ENCODE measurements at places on chromosomes 1 and 21.

GRCh38 chr1:98371764-98372163 is 289.8 kb upstream of the SNX7 start:
- DNase-seq: no peak

DNA sequence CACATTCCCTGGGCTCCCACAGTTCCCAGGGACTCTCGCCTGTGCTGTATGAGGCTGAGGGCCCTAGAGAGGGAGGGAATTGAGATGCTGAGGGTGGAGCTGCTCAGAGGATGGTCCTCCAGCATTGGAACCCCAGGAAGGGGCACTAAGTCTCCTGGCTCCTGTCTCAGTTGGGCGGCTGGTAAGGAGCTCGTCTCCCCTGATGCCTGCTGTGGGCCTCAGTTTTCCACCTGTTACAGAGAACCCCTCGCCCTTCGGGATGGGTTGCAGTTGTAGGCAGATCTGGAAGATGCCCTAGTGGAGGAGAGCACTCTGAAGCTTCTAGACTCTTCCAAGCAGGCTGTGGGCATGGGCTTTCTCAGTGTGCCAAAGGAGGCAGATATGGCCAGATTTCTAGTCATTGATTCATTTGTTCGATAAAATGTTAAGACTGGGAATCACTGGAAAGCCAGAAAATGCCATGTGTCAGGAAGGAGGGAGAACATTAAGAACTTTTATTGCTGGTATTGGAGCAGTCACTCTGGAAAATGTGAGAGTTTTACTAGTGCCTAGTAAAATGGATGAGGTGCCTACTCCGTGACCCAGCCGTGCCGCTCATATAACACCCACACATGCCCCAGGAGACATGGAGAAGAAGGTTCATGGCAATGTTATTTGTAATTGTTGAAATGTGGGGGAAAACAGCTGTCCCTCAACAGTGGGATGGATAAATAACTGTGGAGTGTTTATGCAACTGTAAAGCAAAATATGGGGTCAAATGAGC is 828 bp upstream of the MYBPH start:
- DNase-seq: no peak

- no peak for DNase-seq
Observed at GRCh38 chr1:223426936-223427335, 33.7 kb downstream of the CCDC185 start.

- no peak for DNase-seq
Observed at GRCh38 chr1:178037510-178038253, 56.2 kb upstream of the RASAL2 start.

GRCh38 chr1:162088281-162088969 is 18.9 kb downstream of the NOS1AP start:
- no peak for DNase-seq

DNA sequence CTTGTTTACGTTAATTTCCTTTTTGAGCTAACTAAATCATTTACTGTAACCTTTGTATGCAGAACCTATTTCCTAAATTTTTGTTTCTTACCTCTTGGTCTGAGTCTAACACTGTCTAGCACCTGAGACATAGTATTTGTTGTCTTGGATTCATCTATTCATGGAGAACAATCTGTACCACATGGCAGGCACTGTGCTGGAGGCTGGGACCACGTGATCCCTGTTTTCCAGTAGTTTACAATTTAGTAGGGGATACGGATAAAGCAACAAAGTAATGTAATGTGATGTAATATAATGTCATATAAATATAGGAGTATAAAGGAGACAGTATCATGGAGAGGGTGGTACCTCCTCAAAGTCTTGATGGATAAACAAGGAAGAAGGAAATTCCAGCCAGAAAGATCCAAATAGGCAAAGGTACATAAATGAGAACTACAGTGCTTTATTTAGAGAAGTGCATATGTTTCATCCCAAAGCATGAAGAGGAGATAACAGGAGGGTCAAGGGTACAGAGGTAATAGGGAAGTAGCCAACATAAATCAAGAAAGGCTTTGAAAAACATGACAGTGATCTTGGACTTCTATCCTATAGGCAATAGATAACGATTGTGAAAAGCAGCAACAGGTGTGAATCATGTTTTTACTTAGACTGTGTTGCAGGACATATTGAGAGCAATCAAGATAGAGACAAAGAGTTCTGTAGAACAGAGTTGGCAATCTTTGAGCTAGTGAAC is 25.9 kb upstream of the CLCA4 start:
- peak; percentile 19 for DNase-seq

- no peak for DNase-seq
Observed at GRCh38 chr1:164564378-164564777, 5.4 kb downstream of the PBX1 start.

DNA sequence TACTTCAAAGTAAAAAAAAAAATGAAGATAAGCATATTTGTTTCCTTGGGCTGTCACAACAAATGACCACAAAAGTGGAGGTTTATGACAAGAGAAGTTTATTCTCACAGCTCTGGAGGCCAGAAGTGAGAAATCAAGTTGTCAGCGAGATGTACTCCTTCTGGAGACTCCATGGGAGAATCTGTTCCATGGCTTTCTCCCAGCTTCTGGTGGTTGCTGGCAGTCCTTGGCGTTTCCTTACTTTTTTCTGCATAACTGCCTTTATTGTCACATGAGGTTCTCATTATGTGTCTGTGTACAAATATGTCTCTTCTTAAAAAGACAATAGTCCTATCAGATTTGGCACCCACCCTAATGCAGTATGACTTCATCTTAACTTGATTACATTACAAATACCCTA is 398.3 kb downstream of the KCNT2 start:
- no peak for DNase-seq

DNA sequence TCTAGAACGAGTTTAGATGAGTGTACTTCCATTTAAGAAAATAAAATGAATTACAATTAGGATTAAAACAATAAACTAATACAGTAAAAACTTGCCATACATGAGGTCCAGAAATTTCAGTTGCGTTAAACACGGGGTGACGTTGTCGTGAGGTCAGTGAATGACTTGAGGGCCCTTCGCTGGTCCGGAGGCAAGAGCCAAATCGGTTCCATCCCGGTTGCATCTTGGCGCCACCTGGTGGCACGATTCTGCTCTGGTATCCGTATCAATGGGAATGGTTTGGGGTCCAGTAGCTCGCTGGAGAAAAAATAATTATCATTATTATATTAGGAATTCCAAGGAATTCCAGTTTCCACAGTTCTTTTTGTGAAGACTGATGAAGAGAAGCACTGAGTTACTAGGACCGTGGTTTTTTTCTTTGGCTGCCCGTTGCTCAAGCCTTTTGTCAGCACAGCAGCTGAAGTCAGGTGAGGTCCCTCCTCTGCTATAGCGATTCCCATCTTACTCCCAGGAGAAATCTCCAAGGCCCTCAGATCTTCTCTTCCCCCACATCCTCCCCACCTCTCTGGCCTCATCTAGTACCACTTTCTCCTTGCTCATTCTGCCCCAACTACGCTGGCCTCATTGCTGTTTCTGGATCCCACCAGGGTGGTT is 161.4 kb downstream of the SLC35F3 start:
- peak; percentile 88 for DNase-seq

GRCh38 chr1:164958982-164959768 is 397.3 kb downstream of the LMX1A start:
- DNase-seq: no peak

GRCh38 chr21:41460578-41461527 is 34.8 kb downstream of the MX1 start:
- peak; percentile 72 for DNase-seq

DNA sequence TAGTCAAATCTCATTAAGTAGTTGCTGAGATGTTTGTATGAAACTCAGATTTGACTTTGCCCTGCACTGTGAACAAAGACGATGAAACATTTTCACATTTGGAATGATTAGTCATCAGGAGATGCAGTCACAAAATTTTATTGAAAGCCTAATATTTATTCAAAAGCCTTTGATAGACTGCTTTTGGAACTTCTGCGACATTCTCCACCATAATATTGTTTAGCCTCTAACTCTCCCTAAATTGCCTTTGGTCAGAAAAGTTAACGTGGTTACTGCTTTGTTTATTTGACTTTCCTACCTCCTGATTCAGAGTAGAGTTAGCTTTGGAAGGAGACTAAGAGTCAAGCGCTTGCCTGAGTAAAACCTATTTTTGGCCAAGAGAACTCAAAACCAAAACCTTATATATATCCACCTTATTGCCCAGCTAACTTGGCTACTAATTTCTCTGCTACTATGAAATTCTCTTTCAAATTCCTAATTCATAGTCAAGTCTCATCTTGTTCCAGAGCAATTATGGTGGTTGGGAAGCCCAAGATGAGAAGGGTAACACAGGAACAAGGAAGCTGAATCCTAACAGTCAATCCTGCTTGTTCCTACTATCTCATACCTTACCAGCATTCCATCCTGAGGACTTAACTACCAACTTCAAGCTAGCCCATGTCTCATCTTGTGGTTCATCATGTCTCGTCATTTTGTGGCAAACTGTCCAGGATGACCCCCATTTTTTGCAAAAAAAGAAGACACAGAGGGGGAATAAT is 429.6 kb downstream of the USP25 start:
- DNase-seq: no peak

- no peak for DNase-seq
Observed at GRCh38 chr1:95139039-95139438, 21.9 kb downstream of the TLCD4 start.

GRCh38 chr1:210330279-210330866 is 1.7 kb downstream of the HHAT start:
- DNase-seq: peak; percentile 76

GRCh38 chr1:62318320-62318755 is 896 bp downstream of the KANK4 start:
- no peak for DNase-seq

DNA sequence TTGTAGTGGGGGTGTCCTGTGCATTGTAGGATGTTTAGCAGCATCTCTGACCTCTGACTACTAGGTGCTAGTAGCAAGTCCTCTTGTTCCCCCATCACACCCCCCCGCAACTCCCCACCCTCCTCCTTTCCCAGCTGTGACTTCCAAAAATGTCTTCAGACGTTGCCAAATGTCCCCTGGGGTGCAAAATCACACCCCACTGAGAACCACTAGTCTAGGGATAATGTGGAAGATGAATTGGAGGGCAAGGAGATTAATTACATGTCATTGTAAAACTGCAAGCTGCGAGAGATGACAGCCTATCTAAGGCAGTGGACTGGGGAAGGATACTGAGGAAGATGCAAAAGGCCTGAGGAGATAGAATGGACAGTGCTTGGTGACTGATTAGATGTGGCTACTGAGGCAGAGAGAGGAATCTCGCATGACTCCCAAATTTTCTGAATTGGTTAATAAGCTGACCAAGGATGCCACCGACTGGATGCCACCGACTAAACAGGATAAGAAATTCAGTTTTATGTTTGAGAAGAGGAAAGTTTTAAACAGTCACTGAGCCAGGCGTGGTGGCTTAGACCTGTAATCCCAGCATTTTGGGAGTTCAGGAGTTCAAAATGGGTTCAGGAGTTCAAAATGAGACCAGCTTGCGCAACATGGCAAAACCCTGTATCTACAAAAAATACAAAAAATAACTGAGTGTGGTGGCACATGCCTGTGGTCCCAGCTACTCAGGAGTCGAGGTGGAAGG is 3.1 kb upstream of the JAK1 start:
- DNase-seq: peak; percentile 7

DNA sequence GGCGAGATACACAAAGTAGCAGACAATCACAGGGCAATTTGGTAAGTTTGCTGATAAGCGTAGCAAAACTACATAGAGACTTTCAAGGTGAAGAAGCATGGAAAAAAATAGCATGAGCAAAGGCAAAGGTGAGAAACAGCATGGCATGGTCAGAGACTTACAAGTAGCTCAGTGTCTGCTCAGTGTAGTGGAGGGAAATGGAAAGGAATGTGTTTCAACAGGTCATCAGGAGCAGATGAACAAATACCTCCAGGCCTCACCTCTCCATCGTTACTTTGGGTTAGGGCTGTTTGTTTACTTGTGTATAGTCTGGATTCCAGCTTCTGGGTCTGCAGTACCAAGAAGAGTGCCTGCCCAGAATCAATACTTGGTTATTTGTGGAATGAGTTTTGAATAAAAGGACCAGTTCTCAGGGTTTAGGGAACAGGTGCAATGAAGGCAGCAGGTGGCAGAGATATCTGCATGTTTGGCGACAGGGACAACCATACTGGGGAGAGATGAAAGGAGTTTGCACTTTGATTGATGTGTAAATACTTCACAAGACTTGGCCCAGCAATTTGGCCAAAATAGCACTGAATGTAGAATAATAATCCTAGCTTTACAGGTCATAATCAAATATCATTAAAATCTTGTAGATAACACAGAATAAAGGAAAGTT is 97.0 kb upstream of the FGGY start:
- no peak for DNase-seq

GRCh38 chr1:234619071-234619480 is 9.1 kb upstream of the IRF2BP2 start:
- no peak for DNase-seq

DNA sequence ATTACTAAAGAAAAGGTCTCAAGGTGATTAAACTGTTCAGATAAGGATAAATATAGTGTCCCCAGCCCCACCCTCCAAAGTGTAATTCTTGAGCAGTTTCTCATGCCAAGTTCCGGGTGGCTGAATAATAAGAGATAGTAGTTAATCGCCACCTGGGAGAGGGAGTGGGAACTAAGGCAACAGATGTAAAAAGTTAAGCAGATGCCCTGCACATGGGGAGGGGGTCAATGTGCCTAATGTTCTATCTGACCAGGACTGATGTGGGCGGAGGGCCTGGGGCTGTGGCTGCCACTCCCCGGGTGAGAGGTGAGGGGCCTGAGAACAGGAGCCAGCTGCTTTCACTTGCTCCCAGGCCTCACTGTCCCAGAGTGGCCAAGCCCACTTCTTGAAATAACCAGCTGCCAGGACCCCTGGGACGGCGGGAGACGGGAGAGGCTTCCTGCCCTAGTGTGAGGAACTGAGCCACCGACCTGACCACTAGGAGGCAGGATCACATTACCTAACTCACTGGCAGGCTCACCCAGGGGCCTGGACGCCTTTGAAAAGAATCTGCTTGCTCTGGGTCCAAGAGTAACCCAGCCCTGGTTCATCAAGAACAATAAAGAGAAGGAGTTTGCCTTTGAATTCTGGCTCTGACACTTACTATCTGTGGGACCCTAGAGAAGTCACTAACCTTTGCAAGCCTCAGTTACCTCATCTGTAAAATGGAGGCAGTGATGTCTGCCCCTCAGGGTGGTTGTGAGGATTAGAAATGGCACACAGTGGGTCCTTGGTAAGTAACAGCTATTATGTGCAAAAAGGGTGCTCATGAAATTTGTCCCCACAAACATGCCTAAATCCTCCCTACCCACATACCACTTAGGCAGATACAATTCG is 179.2 kb downstream of the ATG4C start:
- peak; percentile 54 for DNase-seq

- peak; percentile 56 for DNase-seq
Observed at GRCh38 chr1:22710701-22711049, at the start of gene EPHB2. Gene EPHB2 (plus strand): TSS chr1:22710839. CDS start chr1:22710983, 144 bp downstream.

GRCh38 chr1:95095833-95096217 is 21.3 kb upstream of the TLCD4 start:
- no peak for DNase-seq

GRCh38 chr1:162844153-162844552 is 16.8 kb downstream of the CCDC190 start:
- DNase-seq: no peak

DNA sequence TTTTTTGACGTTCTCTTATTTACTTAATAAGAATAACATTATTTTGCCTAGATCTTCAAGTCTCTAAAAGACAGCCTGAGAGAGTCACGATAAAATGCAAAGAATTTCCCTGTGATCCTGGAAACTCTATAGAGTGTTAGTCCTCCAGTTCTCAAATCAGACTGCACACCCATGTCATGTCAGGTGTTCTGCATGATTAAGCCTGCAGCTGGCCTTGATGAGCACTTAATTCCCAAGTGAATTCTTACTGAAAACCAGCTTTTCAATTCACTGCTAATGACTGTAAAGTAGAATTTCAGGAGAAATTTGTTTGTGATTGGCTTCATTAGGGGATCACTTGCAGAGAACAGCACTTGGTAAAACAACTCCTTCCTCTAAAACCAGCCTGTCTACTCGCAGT is 41.9 kb downstream of the CHML start:
- no peak for DNase-seq

All from OCI-M1 (cell line).